Stromal cell of bone marrow (primary cell): ENCODE measurements at places on chromosomes 5 and 9.

- no peak for DNase-seq
These were observed 3.2 kb downstream of the PRSS3 start for GRCh38 chr9:33798545-33798944.

- no peak for DNase-seq
These were observed 18.0 kb upstream of the CRB2 start for GRCh38 chr9:123337971-123338370.

DNA sequence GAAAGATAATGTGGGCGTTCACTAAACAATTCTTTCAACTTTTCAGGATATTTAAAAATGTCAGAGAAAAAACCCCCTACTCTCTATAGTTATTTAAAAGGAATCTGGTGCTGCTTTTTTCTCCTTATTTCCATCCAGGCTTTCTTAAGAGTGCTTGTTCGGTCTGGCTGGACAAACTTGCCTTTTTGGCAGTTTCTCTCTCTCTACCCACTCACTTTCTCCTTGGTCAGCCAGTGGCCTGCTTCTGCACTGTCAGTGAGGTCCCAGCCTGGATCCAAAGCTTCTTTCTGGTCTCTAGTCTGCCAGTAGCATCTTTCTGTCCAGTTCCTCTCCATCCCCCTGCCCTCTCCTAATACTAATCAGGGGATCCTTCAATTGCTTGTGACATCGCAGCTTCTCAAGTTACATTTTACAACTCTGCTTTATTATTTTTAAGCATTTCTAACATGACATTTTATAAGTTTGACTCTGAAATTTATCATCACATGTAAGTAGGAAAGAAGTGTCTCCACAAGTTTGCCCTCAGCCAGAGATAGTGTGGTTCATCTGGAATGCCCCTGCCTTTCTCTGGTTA is 50.4 kb downstream of the PIK3R1 start:
- no peak for DNase-seq

DNA sequence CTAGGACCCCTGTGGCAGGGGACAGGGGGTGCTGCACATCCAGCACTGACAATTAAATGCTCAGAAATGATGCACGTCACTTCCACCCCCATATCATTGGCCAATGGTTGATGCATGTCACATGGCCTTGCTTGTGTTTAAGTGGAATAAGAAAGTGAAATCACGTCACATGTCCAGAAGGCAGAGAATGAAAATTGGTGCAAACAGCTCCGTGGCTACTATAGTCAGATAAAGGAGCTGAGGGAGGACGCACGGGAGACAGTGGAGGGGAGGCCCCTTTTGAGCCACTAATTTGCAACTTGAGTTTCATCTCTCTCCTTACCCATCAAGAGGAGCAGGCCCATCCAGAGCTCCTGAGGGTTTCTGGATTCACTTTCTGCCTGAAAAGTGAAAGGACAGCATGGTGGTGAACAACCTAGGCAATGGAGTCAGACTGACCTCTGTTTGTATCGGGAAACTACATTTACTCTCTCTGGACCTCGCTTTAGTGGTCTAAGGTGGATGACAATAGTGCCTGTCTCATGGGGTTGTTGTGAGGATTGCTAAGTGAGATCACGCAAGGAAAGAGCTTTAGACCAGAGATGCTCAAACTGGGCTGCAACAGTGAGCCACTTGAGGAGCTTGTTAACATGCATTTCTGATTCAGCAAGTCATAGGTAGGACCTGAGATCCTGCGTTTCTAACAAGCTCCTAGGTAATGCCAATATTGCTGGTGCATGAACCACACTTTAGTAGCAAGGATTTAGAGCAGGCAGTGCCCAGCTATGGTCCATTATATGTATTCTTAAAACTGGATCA is 133.9 kb upstream of the ADRA1B start:
- DNase-seq: no peak

DNA sequence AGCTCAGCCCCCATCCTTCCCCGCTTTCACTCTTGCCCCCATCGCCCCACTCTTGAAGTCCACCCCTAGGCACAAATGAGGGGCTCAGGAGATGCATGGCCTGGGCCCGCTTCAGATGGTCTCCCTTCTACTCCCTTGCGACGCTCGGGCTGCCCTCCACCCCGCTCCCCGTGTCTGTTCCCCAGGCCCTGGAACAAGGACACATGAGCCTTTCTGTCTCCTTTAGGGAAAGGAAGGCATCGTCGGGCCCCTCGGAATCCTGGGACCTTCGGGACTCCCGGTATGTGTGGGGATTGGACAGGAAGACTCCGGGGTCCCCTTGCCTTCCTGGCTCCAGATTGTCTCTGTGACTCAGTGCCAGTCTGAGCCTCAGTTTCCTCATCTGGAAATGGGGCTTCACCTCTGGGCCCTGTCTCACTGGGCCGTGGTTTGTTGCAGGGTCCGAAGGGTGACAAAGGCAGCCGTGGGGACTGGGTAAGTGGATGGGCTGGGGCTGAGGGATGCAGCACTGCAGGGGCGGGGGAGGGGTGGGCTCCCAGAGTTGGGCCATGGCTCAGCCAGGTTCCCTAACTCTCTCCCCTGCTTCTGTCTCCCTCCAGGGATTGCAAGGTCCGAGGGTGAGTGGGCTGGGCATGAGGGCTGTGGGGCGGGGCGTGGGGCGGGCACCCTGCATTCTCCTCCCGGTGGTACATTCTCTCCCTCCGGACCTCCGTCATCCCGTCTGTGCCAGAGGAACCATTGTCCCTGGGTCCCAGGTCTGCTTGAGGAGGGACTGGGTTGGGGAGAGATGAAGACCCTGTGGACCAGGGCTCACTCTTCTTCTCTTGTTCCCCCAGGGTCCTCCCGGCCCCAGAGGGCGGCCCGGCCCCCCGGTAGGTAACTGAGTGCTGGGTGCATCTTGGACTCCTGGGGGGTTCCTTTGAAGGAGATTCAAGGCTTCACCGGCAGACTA is 21.8 kb upstream of the ORM1 start:
- DNase-seq: no peak

DNA sequence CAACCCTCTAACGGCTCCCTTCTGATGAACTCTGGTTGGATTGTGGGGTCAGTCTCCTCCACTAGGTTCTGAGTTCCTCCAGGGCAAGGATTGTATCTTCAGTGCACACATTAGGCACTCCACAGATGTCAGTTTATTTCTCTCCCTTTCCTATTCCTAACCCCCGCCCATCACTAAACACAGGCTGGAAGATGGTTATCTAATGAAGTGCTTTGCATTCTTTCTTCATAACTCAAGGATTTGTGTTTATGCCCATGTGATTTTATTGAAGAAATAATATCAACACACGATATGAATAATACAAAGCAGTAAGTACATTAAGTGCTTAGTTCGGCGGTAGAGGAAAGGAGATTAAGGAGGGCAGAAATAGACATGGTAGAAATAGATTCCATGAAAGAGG is 4.4 kb upstream of the CREBRF start:
- DNase-seq: no peak

- DNase-seq: peak; percentile 59
These were observed 9.7 kb upstream of the RXRA start for GRCh38 chr9:134316449-134317160.

GRCh38 chr9:42388146-42388690 is 204.8 kb downstream of the SPATA31A6 start:
- DNase-seq: no peak

- DNase-seq: no peak
These were observed 68.3 kb upstream of the RETREG1 start for GRCh38 chr5:16685069-16685468.

DNA sequence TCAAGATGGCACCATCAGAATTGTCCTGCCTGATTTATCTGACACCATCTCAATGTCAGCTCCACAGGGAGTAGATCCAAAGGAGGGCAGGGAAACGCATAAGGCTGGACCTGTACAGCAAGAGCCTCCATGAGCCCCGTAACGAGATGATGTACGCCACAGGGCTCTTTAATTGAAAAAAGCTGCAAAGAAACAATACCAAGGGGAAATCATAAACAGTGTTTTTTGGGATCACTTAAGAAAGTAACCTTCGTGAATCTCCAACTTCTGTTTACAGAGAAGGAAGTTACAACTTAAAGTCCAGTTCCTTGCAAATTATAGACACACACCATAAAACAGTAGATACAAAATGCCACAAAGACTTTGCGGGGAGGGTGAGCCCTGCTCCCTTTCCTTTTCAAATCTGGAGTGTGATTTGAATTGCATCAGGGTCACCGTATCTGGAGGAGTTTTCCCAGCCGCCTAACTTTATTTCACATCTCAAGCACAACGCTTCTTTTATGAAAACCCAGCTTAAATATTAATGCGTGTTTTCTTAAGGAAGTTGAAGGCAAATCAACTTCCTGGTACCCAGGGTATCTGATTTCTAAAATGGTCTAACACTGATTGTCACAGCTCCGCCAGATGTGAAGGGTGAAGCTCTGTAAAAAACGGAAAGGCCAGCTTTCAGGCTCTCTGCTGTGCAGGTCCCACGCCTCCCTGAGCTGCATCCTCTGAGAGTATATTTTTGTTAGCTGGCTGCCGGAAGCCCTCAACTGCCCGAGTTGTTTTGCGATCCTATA is 88.9 kb downstream of the EBF1 start:
- DNase-seq: no peak

GRCh38 chr5:173670791-173671120 is 54.3 kb upstream of the BOD1 start:
- DNase-seq: no peak

GRCh38 chr5:89350684-89351083 is 467.7 kb upstream of the MEF2C start:
- DNase-seq: no peak

- peak; percentile 46 for DNase-seq
These were observed 18.8 kb downstream of the SMIM32 start for GRCh38 chr5:136174021-136174659.

DNA sequence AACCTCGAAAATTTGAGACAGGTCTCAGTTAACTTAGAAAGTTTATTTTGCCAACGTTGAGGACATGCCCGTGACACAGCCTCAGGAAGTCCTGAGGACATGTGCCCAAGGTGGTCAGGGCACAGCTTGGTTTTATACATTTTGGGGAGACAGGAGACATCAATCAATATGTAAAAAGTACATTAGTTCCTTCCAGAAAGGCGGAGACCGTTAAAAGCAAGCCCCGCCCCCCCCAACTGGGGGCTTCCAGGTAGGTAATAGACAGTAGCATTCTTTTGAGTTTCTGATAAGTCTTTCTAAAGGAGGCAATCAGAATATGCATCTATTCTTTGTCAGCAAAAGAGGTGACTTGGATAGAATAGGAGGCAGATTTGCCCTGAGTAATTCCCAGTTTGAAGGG is 599 bp upstream of the MOCS2 start:
- DNase-seq: no peak

DNA sequence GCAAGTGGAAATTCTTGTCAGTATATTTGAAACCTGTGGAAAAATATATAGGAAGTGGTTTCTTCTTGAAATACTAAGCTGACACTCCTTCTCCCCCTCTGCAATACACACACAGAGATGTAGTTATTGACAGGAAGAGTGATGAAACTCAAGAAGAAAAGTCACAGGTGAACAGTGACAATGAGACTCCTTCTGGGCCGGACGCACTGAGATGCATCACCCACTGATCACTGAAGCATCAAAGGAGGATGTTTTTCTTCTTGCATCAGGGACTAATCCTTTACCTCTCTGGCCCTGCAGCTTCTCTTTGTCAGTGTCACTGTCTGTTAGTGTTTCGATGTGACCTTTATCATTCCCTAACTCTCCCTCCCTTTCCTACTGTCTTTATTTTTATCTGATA is 1864.2 kb upstream of the C9orf72 start:
- no peak for DNase-seq

DNA sequence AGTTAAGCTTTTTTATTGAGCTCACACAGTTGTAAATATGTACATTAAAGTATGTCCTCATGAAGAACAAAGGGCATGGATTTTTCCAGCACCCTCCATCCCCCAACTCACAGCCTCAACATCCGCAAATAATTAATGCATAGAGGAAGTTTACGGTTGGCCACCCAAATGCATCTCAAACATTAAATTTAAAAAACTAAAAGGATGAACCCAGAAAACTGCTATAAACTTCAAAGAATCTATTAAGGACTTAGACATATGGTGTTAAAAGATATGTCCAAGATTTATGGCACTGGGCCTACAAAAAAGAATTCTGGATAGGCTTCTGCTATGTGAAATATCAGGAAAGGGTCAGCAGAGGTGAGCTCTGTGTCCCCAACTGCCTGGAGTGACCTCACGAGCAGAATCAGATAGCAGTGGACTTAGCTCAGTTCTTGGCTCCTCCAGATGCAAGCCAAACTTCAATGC is 54.0 kb upstream of the TNC start:
- no peak for DNase-seq

DNA sequence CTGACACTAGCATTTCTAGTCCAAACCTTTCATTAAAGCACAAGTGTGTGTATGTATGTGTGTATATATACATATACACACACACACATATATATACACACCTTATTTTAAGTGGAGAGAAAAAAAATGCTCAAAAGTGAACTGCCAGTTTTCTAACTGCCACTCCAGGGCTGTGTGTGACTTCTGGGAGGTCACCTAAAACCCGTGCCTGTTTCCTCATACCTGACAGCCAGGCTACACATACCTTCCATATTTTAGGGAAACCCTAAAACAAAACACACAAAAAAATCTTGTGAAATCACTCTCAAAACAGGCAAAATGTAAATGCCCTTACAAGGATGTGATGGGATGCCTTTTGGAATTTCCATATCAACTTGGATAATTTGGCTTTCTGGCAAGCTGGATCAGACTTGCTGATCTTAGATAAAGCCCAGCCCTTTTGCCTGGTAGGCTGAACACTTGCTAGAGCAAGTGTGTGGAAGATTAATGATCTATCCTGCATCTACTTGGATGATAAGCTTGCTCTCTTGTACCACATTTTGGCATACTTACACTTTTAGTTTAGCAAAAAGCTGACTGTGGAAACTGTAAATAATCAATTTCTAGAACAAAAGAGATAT is 127.8 kb downstream of the GNAQ start:
- DNase-seq: no peak

DNA sequence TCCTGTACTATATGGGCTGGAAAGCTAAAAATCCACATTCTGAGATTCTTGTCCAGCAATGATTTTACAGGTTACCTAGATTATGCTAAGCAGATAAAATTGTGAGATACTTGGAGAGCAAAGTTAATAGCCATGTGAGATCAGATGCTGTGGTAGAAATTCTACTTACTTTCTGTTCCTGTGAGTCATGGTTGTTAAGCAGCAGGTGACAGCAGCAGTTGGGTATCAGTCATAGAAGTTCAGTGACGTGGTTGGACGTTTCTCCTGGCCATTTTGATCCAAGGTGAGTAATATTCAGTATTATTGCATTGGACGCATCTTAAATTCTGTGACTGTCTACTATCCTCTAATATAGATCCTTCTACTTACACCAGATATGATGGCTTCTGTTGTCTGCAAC is 524.5 kb downstream of the TMEM38B start:
- no peak for DNase-seq

- peak; percentile 25 for DNase-seq
These were observed 112.5 kb downstream of the HAPLN1 start for GRCh38 chr5:83608122-83608521.
